Naive thymus-derived CD4-positive, alpha-beta T cell (primary cell): ENCODE measurements at places on chromosomes 7 and 10. TPM values are rescaled to one million over a fixed set of nuclear protein-coding genes. Genes with fewer than 3 reads are reported as not detected.
A peak's percentile ranks its signal among the peaks of the same experiment; 100 is the strongest.

GRCh38 chr10:71970331-71970730 lies 6.1 kb downstream of the CHST3 start:
- no peak for DNase-seq
- H3K27me3 ChIP-seq = peaks cover 2% of the 10 kb centered on the region
- no peaks in the 10 kb centered on the region for H3K4me1 ChIP-seq
- no peak overlapping the region for H3K4me3 ChIP-seq
- H3K27ac ChIP-seq = no peak overlapping the region

DNA sequence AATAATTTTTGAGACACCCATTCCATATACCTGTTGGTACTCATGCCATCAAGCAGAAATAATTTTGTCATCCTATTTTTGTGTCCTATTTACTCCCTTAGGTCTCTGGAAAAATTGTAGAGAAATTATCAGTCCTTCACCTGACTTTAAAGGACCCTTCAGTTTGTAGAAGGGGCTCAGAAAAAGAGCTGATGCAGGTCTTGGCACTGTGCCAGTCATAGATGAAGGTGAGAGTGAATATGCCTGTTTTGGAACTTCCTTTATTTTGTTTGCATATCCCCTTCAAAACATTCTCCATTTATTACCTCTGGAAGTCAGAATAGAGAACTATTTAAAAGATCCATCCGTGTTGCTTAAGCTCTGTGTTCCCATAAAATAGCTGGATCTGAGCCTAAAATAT lies 321.0 kb upstream of the TPK1 start:
- no peaks in the 10 kb centered on the region for H3K4me1 ChIP-seq
- no peak overlapping the region for H3K27ac ChIP-seq
- H3K4me3 ChIP-seq = no peak overlapping the region
- DNase-seq = no peak
- no peaks in the 10 kb centered on the region for H3K27me3 ChIP-seq

DNA sequence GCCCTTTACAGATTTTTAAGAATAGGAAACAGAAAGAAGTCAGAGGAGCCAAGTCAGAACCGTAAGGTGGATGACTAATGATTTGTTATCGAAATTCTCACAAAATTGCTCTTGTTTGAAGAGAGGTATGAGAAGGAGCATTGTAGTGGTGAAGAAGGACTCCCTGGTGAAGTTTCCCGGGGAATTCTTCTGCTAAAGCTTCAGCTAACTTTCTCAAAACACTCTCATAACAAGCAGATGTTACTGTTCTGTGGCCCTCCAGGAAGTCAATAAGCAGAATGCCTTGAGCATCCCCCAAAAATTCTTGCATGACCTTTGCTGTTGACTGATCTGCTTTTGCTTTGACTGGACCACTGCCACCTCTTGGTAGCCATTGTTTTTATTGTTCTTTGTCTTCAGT lies 152.9 kb downstream of the HGF start:
- no peaks in the 10 kb centered on the region for H3K4me1 ChIP-seq
- no peak overlapping the region for H3K4me3 ChIP-seq
- DNase-seq = no peak
- no peaks in the 10 kb centered on the region for H3K36me3 ChIP-seq
- no peak overlapping the region for H3K27ac ChIP-seq

- H3K27ac ChIP-seq = no peak overlapping the region
- H3K4me1 ChIP-seq = peaks cover 7% of the 10 kb centered on the region
- DNase-seq = no peak
- H3K4me3 ChIP-seq = no peak overlapping the region
Measured at GRCh38 chr10:88979153-88979562, 11.4 kb upstream of the FAS start.

- no peak overlapping the region for H3K27ac ChIP-seq
- H3K4me1 ChIP-seq = no peaks in the 10 kb centered on the region
- H3K27me3 ChIP-seq = no peaks in the 10 kb centered on the region
- H3K4me3 ChIP-seq = no peak overlapping the region
- no peaks in the 10 kb centered on the region for H3K36me3 ChIP-seq
Measured at GRCh38 chr7:31734456-31734855, 47.4 kb downstream of the PPP1R17 start.

Gene FGL2
- 0.67 TPM for polyA plus RNA-seq

GRCh38 chr10:44032216-44032615 lies 352.7 kb downstream of the CXCL12 start:
- no peak overlapping the region for H3K27ac ChIP-seq
- no peak overlapping the region for H3K4me3 ChIP-seq

GRCh38 chr7:71695186-71695585 lies 563.2 kb downstream of the GALNT17 start:
- no peaks in the 10 kb centered on the region for H3K4me1 ChIP-seq
- no peaks in the 10 kb centered on the region for H3K27me3 ChIP-seq
- no peak overlapping the region for H3K4me3 ChIP-seq
- H3K27ac ChIP-seq = no peak overlapping the region
- no peak for DNase-seq

- no peak overlapping the region for H3K27ac ChIP-seq
- H3K27me3 ChIP-seq = no peaks in the 10 kb centered on the region
- no peaks in the 10 kb centered on the region for H3K4me1 ChIP-seq
- no peak overlapping the region for H3K4me3 ChIP-seq
- DNase-seq = no peak
Measured at GRCh38 chr10:109861081-109861480, 62.2 kb downstream of the XPNPEP1 start.

GRCh38 chr10:11403116-11403515 lies 208.3 kb downstream of the USP6NL start:
- peaks cover 48% of the 10 kb centered on the region for H3K4me1 ChIP-seq
- H3K36me3 ChIP-seq = no peaks in the 10 kb centered on the region
- H3K27ac ChIP-seq = peak overlapping the region; percentile 57
- DNase-seq = peak; percentile 87

Gene SGCE
- 0.43 TPM for polyA plus RNA-seq

GRCh38 chr7:95011146-95011928 lies 103.9 kb downstream of the PPP1R9A start:
- no peaks in the 10 kb centered on the region for H3K4me1 ChIP-seq
- H3K27ac ChIP-seq = no peak overlapping the region
- no peak overlapping the region for H3K4me3 ChIP-seq
- no peaks in the 10 kb centered on the region for H3K27me3 ChIP-seq
- no peaks in the 10 kb centered on the region for H3K36me3 ChIP-seq

Gene RARRES2
- polyA plus RNA-seq = not detected

Gene HABP2
- polyA plus RNA-seq = not detected

Gene ZNF485
- 7.4 TPM for polyA plus RNA-seq

Gene COL17A1
- polyA plus RNA-seq = not detected

GRCh38 chr10:5364374-5364773 lies 392 bp upstream of the UCN3 start:
- DNase-seq = no peak
- H3K27ac ChIP-seq = no peak overlapping the region

GRCh38 chr7:155292680-155293226 lies 4.9 kb upstream of the INSIG1 start:
- H3K4me1 ChIP-seq = peaks cover 13% of the 10 kb centered on the region
- H3K27ac ChIP-seq = no peak overlapping the region
- no peaks in the 10 kb centered on the region for H3K27me3 ChIP-seq

- no peak for DNase-seq
- no peaks in the 10 kb centered on the region for H3K36me3 ChIP-seq
- H3K4me1 ChIP-seq = peaks cover 17% of the 10 kb centered on the region
- peaks cover 53% of the 10 kb centered on the region for H3K27me3 ChIP-seq
Measured at GRCh38 chr10:129960481-129961156, 3.5 kb downstream of the EBF3 start.

Gene WDR11
- polyA plus RNA-seq = 16.4 TPM

DNA sequence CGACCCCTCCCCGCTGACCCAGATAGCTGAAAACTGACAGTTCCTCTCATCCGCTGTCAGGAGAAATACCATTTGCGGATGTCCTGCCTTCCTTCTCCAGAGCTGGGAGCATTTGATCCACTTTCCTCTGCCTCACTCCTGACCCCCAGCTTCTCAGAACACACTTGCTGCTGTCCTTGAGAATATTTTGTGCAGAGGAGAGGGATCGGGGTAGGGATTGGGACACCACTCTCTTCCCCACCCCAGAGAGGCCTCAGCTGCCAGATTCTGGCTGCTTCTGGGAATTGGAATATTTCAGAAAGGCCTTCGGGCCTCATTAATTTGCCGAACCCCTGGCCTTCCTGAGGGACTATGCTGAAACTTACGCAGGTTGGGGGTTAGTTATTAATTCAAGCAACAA lies 97.0 kb downstream of the C10orf105 start:
- H3K27me3 ChIP-seq = no peaks in the 10 kb centered on the region
- DNase-seq = no peak
- H3K4me3 ChIP-seq = no peak overlapping the region
- no peaks in the 10 kb centered on the region for H3K4me1 ChIP-seq
- H3K27ac ChIP-seq = no peak overlapping the region
- no peaks in the 10 kb centered on the region for H3K36me3 ChIP-seq

Gene TMEM229A
- not detected for polyA plus RNA-seq

DNA sequence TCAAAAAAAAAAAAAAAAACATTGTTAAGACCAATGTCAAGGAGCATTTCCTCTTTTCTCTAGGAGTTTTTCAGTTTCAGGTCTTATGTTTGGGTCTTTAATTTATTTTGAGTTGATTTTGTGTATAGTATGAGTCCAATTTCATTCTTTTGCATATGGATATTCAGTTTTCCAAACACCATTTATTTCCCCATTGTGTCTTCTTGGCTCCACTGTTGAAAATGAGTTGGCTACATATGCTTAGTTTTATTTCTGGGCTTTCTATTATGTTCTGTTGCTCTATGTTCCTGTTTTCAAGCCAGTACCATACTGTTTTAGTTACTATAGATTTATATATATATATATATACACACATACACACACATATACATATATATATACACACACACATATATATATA lies 736.6 kb upstream of the LRRTM3 start:
- H3K4me1 ChIP-seq = no peaks in the 10 kb centered on the region
- no peaks in the 10 kb centered on the region for H3K36me3 ChIP-seq
- H3K4me3 ChIP-seq = no peak overlapping the region

DNA sequence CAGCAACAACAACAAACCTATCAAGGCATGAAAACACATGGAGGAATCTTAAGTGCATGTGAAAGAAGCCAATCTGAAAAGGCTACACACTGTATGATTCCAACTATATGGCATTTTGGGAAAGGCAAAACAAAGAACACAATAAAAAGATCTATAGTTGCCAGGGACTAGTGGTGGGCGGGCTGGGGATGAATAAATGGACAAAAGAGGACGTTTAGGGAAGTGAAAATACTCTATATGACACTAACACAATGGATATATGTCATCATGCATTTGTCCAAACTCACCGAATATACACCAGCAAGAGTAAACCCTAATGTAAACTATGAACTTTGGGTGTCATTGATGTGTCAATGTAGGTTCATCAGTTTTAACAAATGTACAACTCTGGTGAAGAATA lies 89.1 kb downstream of the SEMA3E start:
- no peaks in the 10 kb centered on the region for H3K36me3 ChIP-seq
- no peaks in the 10 kb centered on the region for H3K4me1 ChIP-seq
- H3K27me3 ChIP-seq = no peaks in the 10 kb centered on the region
- H3K27ac ChIP-seq = no peak overlapping the region
- H3K4me3 ChIP-seq = no peak overlapping the region
